ENCODE measurements at places on chromosomes 2 and 18.

DNA sequence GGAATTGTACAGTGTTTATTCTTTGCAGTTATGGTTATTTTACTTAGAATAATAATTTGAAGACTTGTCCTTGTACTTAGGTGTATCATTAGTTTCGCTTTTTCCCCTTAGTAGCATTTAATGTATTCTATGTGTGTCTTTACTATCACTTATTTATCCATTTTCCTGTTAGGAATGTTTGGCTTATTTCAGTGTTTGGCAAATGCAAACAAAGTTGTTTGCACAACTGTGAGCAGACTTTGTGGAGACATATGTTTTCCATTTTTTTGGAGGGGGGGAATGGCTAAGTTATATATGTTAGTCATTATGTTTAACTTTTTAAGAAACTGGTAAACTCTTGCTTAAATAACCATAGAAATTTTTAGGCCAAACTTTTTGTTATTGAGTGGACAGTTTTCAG lies 447.7 kb downstream of the SOX11 start:
- DNase-seq, result no peak

- DNase-seq, result no peak
Measured at GRCh38 chr2:208025814-208026184, 472 bp upstream of the PLEKHM3 start.

DNA sequence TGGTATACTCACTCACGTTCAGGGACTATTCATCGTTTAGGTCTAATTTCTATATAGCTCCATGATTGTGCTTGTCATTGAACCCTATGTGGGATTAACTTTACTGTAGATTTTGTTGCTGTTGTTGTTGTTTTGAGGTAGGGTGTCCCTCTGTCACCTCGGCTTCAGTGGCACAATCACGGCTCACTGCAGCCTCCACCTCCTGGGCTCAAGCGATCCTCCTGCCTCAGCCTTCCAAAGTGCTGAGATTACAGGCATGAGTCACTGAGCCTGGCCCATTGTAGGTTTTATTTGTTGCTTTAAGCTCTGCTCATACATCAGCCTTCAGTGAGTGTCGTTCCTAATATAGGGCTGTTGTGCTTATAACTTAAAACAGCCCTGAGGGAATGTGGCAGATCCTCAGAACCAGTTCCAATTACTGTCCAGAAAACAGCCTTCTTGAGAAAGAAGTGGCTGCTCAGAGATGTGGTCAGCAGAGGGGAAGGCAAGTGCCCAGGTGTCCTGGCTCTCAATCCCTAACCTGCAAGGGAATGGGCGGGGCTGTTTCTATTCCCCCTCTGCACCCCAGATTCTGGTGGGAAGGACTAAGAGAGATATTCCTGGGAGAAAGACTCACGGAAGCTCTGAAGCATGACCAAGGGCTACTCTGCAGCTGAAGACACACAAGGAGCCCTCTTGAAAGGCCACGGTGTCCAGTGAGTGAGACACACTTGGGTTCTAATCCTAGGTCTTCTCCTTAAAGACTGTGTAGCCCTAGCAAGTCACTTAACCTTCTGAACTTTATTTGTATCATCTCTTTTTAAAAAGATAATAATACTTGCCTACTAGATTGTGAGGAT lies 79.6 kb upstream of the LCLAT1 start:
- DNase-seq, result no peak

GRCh38 chr2:112821142-112821541 lies 15.4 kb downstream of the IL1B start:
- no peak for DNase-seq

DNA sequence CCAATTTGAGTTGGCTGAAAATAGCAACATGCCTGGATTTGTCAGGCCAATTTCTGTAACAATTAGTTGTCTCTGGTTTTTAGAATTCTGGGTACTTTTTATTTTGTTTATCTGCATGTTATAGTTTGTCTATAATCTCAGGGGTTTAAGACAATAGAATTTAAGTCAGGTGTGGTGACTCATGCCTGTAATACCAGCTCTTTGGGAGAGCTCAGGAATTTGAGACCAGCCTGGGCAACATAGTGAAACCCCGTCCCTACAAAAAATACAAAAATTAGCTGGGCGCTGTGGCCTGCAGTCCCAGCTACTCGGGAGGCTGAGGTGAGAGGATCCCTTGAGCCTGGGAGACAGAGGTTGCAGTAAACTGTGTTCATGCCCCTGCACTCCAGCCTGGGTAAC lies 114.4 kb upstream of the GLS start:
- DNase-seq, result no peak

DNA sequence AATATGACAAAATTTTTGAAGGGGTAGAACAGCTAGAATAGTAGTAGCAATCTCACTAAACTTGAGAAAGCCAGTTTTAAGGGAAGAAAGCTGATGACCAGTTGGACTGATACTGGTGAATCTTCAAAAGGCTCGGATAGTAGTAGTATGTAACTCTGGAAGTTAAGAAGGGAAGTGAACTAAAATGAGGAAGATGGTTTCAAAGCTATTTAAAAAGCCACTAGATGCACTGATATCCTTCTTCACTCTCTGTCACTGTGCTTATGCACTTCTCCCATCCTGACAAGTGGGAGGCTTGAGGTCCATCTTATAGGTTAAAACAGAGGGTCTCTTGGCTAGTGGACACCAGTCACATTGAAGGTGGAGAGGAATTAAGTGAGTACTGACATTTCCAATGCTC lies 141.1 kb downstream of the NCOA1 start:
- DNase-seq, result no peak

DNA sequence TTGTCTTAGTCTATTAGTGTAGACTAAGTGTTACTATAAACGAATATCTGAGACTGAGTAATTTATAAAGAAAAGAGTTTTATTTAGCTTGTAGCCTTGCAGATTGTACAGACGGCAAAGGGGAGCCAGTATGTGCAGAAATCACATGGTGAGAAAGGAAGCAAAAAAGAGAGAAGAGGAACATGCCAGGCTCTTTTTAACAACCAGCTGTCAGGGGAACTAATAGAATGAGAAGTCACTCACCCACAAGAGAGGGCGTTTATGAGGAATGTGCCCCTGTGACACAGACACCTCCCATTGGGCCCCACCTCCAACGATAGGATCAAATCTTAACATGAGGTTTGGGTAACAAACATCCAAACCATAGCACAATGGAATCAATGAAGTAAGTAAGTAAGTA lies 20.6 kb upstream of the ZNF804A start:
- no peak for DNase-seq

GRCh38 chr18:40249390-40250080 lies 1705.5 kb upstream of the PIK3C3 start:
- DNase-seq, result no peak

DNA sequence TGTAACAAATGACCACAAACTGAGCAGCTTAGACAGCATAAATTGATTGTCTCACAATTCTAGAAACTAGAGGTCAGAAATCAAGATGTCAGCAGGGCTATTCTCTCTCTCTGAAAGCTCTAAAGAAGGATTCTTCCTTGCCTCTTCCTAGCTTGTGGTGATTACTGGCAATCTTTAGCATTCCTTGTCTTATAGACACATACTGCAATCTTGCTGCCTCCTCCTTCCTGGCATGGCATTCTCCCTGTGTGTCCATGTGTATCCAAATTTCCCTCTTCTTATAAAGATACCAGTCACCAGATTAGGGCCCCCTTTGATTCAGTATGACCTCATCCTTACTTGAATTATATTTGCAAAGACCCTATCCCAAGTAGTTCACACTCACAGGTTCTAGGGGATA lies 2.3 kb downstream of the ASB3 start:
- DNase-seq, result no peak

DNA sequence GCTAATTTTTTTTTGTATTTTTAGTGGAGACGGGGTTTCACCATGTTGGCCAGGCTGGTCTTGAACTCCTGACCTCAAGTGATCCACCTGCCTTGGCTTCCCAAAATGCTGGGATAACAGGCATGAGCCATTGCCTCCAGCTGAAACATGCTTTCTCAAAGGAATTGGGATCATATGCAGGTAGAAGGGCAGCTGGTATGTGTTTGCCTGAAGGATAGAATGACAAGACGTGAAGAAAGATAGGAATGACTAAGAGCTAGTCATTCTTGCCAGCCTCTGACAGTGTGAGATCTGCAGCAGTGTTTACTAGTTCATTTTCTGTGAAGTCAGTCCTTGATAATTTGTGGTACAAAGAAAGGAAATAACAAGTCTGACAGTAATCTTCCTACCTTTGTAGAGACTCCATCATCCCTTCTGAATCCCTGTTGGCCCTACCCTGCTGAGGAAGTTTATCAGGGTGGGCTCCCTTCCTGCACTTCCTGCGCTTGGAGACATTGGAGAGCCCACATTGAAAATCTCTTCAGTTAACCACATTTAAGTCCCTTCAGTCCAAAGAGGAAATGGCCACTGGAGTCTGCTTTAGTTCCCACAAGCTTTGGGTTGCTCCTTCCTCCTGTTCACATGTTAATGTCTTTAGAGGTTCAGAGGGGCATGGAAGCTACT lies 14.7 kb downstream of the CFLAR start:
- no peak for DNase-seq

- no peak for DNase-seq
Measured at GRCh38 chr18:13892098-13892497, 23.2 kb downstream of the MC2R start.

DNA sequence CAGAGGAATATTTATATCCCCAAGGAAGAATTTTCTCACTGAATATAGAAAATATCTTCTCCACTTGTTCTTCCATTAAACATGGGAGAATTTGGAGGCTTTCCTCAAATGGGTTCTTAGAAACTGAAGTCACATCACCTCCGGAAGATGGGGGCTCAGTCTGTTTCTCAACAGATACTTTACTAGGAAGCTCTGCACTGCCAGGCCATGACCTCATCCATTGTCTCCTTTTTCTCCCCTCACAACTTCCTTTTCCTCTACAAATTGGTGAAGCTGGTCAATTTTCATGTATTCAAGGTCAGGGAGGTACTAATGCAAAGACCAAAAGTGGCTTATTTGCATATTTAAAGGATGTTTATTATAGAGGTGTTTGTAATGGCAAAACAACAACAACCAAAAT lies 173.1 kb downstream of the RNF152 start:
- no peak for DNase-seq

DNA sequence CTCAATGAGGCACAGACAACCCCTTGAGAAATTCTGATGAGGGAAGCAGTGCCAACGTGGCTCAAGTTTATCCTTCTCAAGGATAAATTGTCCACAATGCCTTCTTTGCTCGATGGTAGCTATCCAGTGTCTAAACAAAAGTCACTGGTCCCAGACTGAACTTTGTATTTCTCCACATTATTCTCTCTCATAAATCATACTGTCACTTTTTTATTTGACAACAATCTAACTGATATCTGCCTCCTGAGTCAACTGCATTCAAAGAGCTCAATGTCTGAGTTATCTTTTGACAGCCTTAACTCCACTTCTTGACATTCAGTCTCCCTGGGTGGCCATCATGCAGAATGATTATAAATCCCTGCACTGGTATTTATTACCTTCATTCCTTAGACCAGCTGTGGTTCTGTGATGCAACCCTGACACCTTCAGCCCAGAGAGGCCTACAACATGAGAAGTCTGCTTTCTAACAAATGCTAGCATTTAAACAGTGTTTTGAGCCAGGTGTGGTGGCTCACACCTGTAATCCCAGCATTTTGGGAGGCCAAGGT lies 38.2 kb downstream of the IMMT start:
- no peak for DNase-seq

DNA sequence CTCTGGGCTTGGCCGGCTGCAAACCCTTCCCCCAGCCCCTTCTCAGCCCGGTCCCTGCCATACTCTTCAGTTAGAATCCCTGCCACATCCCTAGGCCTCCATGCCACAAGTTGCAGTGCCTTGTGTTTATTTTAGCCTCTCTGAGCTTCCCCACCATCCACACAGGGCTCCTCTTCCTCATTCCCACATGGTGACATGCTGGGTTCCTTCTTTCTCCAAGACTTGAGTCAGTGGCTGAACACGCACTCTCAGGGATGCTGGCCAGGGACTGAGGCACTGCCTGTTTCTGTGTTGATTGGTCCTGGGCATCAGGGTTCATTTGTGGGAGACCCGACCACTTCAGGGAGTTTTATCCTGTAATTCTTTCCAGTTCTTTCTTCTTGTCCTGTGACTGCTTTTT lies 56.3 kb downstream of the KCNS3 start:
- no peak for DNase-seq

GRCh38 chr2:69201259-69201658 lies 185.8 kb downstream of the GFPT1 start:
- no peak for DNase-seq

DNA sequence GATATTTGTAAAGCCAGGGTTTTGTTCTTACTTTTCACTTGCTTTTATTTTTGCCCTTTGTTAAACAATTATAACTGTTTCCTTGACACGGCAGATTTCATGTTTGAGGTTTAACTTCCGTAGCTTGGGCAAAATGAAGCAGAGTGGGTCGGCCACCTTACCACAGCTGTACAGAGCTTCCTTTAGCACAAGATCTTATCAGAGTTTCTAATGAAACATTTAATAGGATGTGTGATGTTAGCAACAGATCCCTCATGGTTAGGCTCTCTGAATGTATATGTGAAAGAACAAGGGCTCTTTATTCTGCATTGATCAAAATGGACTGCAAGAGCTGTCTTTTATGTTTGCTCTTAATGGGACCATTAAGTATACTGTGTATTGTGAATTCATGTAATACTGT lies 22.3 kb downstream of the RNF125 start:
- no peak for DNase-seq

DNA sequence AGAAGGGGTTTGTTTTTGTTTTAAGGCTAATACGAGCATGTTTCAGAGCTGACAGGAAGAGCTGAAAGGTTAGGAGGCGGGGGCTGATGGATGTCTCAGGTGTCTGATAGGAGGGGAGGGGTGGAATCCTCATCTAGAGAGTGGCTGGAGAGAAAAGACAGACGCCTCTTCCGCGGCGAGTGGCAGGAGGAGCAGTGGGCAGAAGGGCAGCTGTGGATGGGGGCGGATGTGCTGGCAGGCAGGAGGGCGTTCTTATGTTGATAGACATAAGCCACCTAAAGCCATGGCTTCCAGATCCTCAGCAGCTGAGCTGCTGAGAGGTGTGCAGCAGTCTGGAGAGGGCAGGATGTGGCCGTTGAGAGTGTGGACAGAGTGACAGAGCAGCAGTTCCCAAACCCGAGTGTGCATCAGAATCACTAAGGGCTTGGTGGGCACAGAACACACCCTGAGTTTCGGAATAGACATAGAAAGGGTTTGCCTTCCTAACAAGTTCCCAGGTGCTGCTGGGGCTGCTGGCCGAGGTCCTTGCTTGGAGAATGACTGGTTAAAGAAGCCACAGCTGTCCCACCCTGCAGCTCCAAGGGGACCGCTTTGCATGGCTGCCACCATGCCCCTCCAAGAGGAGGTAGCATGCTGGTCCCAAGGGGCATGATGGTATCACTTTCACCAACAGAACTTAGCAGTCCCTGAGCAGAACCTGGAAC lies 3.0 kb upstream of the ITM2C start:
- no peak for DNase-seq

Measured in cerebellar nuclear complex (tissue), 1 donor.